ENCODE measurements at places on chromosomes 2 and 18.

DNA sequence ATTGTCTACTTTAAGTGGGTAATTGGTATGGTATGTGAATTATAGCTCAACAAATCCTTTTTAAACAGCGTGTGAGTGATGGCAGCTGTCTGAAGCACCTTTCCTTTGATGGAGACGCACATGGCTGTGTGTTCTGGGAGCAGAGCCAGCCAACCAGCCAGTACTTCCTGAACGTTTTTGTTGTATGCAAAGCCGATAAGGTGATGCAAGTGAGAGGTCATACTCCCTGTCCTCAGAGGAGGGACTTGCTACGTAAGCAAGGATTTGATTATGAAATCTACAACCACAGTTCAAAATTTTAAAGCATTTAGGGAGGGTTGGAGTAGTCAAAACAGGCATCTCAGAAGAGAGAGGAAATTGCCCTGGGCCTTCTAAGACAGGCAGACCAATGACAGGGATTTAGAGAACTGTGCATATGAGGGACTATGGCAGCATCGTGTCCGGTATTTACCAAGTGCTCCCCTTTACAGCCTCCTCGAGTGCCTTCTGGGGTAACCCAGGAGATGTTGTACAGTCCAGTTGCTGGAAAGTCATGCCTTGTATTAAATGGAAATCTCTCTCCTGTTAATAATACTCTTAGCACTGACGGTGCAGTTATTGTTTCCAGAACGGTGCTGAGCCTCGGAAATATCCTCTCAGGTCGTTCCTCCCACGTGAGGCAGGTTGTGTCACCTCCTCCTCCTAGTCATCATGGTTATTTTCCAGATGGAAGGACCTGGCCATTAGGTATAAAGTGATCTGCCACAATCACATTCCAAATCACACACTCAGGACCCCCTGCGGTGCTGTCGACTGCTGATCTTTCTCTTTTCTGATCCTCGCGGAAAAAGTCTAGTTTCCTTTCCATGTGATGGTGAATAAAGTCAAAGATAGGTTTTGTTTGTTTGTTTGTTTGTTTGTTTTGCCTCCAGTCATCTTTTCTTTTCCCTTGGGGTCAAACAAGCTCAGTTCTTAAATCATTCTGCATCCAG, 28.4 kb downstream of the ARHGEF4 start:
- DNase-seq = no peak

- no peak for DNase-seq
Measured at GRCh38 chr18:62781893-62782292, 66.6 kb downstream of the PHLPP1 start.

DNA sequence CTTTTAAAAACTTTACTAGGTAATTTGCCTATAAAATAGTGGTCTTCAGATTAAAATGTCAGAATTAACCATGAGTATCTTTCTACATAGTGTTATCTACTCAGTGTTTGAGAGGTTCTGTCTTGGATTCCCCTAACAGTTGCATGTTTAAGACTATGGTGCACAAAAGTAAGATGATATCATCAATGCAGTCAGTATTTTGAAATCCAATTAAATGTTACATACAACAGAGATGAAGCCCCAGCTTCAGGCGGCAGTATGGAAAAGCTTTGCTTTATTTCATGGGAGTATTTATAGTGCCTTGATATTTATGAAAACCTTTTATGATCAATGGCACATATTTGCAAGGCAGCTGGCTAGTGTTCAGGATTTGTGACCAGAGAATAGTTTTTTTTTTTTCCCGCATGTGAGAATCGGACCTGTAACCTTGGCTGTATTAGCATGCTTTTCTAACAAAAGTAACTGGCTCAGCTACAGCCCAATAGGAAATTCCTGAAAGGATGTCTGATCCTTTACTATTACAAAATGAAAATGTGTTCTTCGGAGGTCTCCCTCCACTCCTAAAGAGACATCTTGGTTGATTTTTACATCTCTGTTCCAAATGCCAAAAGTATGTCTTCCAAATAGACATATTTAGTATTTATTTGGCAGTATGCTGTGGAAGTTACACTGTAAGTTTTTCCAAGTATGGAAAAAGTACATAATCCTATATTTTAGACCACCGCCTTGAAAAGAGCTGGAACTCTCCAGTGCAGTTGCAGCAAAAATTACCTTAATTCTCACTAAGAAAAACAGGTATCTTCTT, 319.3 kb upstream of the UBE2E3 start:
- DNase-seq = no peak

DNA sequence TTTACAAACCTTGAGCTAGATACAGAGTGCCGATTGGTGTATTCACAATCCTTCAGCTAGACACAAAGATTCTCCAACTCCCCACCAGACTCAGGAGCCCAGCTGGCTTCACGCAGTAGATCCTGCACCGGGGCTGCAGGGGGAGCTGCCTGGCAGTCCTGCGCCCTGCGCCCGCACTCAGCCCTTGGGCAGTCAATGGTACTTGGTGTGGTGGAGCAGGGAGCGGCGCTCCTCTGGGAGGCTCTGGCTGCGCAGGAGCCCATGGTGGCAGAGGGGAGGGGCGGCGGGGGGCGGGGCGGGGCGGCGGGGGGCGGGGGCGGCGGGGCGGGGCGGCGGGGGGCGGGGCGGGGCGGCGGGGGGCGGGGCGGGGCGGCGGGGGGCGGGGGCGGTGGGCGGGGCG, 923.4 kb downstream of the SOCS6 start:
- no peak for DNase-seq

GRCh38 chr2:195520671-195521155, 136.3 kb upstream of the SLC39A10 start:
- DNase-seq = no peak

DNA sequence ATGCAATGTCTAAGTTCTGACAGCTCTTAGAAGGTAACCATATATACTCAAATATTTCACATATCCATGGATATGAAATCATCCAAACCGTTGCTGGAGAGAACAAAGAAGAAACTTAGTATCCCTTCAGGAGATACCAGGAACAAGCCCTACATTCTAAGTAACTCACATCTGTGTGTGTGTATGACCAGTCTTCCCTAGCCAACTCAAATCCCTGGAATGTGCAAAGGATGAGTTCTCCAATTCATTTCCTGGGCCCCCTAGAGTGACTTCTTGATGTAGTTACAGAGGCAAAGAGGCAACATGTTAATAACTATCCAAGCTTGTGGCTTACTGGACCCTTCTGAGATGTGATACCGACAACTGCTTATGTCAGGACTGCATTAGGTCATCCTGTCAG, 20.1 kb downstream of the TPGS2 start:
- no peak for DNase-seq
